ENCODE measurements at places on chromosomes 4 and X.

DNA sequence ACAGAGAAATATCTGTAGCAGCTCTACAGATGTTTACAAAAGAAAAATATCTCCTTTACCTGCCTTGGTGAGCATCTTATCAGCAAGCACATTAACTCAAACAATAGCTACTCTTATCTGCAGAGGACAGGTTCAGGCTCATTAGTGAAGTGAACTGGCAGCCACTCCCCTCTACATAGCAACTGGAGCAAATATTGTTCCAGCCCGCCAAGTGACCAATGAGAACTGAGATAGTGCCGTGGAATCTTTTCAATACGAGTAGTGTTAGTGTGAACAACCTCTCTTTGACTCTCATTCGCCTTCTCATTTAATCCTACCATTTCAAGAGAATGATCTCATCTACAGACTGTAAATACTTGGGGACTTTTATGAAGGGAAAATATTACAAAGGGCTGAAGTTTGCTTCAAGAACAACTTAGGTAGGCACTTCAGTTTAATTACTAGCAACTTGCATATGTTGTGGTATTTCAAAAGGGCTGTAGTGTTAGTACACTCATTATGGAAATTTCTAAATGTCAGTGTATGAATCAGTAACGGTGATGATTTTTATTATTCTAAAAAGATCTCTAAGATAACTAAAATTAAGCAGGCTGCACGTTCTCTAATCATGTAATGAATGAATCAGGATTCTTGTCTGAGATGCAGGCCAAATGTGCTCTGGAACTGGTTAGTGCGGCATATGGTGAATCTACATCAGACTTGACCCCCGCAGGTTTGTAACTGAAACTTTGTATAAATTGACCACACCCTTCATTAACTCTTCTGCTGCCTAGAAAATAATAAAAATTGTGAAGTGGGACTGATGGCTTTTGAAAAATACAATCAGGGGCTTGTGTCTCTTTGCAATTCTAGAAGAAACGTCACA, 72.4 kb downstream of the PALLD start:
- no peak for DNase-seq

DNA sequence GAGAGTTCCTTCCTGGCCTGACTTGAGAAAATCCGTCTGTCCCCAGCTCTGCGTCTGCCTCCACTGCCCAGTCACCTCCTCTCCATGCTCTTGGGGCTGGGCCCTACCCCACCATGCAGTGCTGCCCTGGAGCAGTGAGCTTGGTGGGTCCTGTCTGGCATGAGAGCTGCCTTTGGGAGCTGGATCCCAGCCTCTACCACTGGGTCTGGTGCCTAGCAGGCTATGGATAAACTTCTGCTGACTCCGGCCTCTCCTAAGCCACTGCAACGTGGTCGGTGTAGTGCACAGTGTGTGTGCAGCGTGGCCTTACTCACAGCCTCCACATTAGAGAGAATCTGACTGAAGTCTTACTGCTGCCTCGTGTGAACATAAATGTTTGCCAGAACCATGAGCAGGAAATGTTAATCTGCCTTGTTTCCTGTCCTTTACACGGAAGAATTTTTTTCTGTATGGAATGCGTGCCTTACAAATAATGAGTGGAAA, 47.6 kb downstream of the HTT start:
- DNase-seq: no peak

GRCh38 chr4:70601422-70602039, 9.5 kb downstream of the AMBN start:
- DNase-seq: peak; percentile 24

DNA sequence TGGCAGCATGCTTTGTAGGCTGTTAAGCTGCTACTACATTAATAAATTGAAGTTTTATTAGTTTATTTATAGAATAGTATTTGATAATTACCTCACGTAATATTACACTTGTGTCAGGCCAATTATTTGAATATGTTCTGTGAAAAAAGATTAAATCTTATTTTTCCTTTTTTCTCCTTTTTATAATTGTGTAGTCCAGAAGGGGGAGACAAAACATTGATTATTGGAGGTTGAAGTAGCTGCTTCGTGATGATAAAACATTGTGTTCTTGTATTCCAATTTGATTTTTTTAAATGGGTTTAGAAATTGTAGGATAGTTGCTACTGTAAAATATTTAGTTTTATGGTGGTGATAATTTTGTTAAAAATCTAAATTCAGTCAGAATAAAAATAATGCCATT, 85.7 kb downstream of the DIAPH2 start:
- DNase-seq: no peak

GRCh38 chrX:151921866-151922265, 9.2 kb downstream of the MAGEA4 start:
- no peak for DNase-seq

- no peak for DNase-seq
These were observed 897.3 kb upstream of the TENM3 start for GRCh38 chr4:181345931-181346330.

- no peak for DNase-seq
These were observed at the start of gene RNF128 for GRCh38 chrX:106726485-106727437. Gene RNF128 (plus strand): TSS chrX:106726701. CDS start chrX:106726914, 213 bp downstream.

DNA sequence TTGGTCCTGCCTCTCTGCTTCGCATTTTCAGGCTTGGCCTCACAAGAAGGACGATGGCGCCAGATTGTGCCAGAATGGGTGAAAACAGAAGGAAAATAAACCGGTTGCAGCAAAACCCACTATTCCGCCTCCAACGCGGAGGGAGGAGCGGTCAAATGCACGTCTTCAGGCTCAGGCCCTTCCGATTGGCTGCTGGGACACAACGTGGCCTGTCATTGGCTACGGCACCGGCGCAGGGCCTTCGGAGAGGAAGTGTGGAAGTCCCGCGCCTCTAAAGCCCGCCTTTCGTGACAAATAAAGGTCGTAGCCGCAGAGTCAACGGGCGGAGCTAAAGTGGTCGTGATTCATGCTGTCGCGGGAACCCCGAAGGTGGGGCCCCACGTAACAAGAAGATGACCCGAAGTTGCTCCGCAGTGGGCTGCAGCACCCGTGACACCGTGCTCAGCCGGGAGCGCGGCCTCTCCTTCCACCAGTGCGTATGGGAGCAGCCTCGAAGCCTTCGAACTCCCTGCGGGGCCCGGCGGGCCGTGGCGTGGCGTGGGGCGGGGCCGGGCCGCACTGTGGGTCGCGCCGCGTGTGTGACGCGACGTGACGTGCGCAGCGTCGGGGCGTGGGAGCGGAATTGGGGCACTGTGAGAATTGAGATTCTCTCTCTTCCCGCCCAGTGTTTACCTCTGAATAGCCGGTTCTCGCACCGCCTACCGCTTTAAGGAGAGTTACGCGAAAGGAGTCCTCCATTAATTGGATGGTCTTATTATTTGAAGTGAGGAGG, at the start of gene THAP9:
Gene THAP9, plus strand, starts transcription at position 325 of the 772 bp plus-strand sequence. Its CDS starts 68 bp downstream, at position 393.
- DNase-seq: peak; percentile 96

DNA sequence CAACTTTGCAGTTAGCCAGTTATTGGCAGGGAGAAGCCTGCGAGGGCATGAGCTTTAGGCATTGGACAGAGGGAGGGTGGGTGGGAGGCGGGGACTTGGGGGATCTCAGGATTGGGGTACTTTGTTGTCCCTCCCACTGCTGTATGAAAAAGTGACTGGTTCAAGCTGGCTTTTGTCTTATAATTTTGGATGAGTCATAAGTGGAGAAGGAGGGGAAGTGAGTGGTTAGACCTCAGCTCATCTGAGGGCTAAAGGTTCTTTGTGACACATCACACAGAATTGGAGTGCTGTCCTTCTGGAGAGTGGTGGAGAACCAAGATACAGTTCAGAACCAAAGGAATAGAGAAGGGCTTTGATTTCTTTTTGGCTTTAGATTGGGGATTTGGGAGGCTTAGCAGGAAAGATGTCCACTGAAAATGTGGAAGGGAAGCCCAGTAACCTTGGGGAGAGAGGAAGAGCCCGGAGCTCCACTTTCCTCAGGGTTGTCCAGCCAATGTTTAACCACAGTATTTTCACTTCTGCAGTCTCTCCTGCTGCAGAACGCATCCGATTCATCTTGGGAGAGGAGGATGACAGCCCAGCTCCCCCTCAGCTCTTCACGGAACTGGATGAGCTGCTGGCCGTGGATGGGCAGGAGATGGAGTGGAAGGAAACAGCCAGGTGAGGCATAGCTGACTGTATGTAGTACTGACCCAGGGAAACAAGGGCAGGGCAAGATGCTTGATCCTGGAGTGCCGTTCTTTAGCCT, at the start of gene SLC4A4:
Gene SLC4A4, plus strand, starts transcription at position 175 of the 748 bp plus-strand sequence.
- no peak for DNase-seq

GRCh38 chr4:183729430-183730328, 70.6 kb downstream of the TRAPPC11 start:
- DNase-seq: no peak

- DNase-seq: no peak
These were observed at the start of gene UNC5C for GRCh38 chr4:95548738-95549245. Gene UNC5C (minus strand): TSS chr4:95548973.

DNA sequence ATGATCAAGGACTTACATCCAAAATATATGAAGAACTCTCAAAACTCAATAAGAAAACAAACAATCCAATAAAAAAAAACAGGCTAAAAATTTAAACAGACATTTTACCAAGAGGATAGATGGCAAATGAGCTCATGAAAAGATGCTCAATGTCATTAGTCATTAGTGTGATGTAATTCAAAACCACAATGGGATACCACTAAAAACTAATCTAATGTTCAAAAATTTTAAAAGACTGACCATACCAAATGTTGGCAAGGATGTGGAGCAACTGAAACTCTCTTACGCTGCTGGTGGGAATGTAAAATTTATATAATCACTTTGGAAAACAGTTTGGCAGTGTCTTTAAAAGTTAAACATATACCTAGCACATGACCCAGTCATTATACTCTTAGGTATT, 43.7 kb downstream of the RPS6KA6 start:
- no peak for DNase-seq

DNA sequence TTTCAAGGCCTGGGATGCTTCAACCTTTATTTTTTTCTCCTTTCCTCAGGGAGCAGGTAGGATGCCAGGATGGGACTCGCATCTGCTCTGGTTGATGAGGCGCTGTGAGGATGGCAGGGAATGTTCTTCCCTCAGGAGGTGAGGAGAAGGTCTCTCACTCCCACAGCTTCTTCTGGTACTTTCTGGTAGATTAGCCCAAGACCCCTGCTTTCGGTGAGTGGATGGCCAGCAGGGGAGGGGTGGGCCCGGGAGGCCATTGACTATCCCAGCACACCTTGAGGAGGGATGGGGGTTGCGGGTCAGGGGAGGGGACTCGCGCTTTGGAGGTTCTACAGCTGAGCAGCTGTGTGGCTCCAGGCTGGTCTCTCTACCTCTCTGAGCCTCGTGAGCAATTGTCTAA, 14.8 kb downstream of the CYTL1 start:
- no peak for DNase-seq
